NCI-H82 (cell line): ENCODE measurements at places on chromosomes 12 and 14.

DNA sequence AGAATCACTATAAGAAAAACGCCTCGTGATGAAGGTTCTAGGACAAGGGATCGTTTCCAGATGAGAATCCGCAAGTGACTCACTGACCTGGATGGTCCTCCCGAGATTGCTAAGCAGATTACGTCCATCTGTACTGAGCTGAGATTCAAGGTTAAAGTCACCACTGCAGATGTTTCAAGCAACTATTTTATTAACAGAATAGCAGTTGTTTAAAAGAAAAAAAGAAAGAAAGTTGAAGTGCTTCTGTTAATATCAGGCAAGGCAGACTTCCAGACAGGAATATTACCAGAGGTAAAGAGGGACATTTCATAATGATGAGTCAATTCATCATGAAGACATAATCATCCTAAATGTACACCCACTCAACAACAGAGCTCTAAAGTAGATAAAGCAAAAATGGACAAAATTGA lies 17.9 kb downstream of the PXN start:
- DNase-seq: peak; percentile 75

GRCh38 chr14:74647061-74647677 lies 35.1 kb upstream of the LTBP2 start:
- peak; percentile 31 for DNase-seq

- DNase-seq: peak; percentile 11
These were observed 3.3 kb upstream of the KRT18 start for GRCh38 chr12:52945389-52946232.

DNA sequence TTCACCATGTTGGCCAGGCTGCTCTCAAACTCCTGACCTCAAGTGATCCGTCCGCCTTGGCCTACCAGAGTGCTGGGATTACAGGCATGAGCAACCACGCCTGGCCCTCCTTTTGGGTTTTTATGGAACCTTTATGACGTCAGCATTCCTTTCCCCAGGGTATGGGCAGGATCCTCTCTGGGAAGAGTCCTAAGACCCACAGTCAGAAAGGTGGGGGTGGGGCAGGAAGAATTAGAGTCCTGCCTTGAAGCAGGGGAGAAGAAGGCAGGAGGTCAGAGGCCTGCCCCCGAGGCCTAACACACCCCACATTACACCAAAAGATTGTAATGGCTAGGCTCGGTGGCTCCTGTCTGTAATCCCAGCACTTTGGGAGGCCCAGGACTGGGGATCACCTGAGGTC lies 30.8 kb upstream of the CDK17 start:
- DNase-seq: no peak

GRCh38 chr14:64388533-64389285 lies 556 bp downstream of the MTHFD1 start:
- peak; percentile 59 for DNase-seq

GRCh38 chr12:27604431-27604830 lies 80.4 kb downstream of the PPFIBP1 start:
- no peak for DNase-seq

DNA sequence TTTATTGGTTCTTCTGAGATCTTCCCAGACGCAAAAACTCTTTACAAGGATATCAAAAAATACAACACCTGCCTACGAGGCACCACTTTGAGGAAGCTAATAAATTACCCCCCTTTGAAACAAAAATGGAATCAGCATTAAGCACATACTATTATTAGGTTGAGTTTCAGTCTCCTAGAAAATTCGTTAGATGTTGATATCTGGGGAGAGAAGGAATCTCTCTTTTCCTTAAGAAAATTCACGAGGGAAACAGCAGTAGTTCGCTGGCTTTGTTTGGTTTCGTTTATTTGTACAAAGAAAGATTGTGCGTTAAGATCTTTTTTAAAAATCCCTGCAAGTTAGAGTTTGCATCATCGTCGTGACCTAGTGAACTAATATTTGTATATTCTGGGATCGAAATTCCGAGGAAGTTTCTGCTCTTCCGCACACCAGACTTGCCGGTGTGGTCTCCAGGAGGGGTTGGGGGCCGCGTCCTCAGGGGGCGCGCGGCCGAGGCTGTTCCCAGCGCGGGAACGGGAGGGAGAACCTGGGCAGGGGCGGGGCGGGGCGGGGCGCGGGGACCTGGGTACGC lies 12.1 kb downstream of the NKX2-1 start:
- DNase-seq: no peak

- DNase-seq: no peak
These were observed 75.3 kb upstream of the TMPO start for GRCh38 chr12:98439981-98440581.

DNA sequence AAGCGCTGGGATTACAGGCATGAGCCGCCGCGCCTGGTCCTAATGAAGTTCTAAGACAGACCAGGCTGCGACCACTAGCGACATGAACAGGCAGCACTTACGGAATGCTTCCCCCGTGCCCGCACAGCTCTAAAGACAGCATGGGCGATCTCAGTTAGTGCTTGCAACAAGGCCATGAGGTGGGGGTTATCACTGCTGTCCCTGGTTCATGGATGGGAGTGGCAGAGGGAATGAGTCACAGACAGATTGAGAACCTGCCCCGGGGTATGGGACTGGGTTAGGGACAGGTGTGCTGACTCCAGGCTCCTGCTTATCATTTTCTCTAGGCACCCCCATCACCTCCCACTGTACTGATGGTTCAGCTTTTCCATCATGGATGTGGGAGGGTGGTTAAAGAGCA lies 160.9 kb downstream of the VRK1 start:
- DNase-seq: no peak

GRCh38 chr12:52148464-52149181 lies 43.2 kb downstream of the KRT80 start:
- DNase-seq: no peak

DNA sequence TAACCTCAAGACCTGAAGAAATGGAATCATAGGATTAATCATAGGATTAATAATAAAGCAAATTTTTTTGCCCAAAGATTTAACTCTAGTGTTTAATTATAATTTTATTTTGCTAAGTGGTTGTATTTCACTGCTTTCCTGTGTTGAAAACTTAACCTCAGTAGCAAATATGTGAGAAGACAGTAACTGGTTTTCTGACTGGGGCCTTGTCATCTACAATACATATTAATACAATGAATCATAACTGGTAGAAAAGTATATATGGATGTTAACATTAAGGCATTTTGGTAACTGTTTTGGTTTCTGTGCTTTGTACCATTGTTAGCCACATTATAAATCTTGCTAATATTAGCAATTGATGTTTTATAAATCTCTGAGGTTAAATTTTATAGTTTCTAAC lies 92.2 kb downstream of the ACSS3 start:
- no peak for DNase-seq

GRCh38 chr12:132049442-132049841 lies 94.7 kb downstream of the DDX51 start:
- no peak for DNase-seq
